ENCODE measurements at places on chromosomes 3 and 15.

- no peak for DNase-seq
Observed at GRCh38 chr3:129344540-129345220, 66.0 kb downstream of the HMCES start.

GRCh38 chr15:25810631-25811091 lies 52.5 kb downstream of the ATP10A start:
- no peak for DNase-seq

- no peak for DNase-seq
Observed at GRCh38 chr3:117129516-117129915, 419.9 kb downstream of the TUSC7 start.

DNA sequence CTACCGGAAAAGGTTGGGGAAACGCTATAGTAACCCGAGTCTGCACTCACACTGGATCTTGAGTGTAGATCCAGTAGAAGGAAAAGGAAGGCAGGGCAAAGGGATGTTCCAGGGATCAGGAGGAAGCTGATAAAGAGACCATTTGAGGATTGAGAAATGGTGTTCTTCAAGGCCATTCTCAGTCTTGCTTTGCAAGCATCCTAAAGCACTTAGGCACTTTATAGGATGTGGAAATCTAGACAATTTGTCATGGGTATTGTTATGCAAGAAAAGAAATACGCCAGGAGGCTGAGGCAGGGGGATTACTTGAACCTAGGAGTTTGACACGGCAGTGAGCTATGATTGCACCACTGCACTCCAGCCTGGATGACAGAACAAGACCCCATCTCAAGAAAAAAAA lies 13.2 kb upstream of the SCAMP5 start:
- no peak for DNase-seq

DNA sequence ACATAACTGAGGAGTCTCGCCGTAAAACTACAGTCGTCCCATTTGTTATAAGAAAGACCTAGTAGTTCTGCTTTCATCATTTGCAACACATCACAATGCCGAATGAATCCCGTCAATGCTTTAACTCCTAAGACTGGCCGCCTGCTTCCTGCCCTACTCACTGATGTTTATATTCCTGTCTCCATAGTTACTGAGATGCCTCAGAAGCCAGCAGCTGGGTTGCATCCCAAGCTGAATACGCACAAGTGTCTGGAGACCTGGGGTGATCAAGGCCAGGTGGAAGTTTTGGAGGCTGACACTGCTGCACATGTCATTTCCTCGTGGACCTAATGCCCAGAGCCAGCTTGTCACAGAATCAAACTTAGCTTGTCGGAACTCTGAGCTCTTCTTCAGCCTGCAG lies 95.2 kb upstream of the UBE2E1 start:
- DNase-seq: no peak

GRCh38 chr15:67946701-67947100 lies 106.9 kb upstream of the RNU6-1 start:
- DNase-seq: no peak

- DNase-seq: no peak
Observed at GRCh38 chr3:49600781-49601180, 46.5 kb downstream of the BSN start.

DNA sequence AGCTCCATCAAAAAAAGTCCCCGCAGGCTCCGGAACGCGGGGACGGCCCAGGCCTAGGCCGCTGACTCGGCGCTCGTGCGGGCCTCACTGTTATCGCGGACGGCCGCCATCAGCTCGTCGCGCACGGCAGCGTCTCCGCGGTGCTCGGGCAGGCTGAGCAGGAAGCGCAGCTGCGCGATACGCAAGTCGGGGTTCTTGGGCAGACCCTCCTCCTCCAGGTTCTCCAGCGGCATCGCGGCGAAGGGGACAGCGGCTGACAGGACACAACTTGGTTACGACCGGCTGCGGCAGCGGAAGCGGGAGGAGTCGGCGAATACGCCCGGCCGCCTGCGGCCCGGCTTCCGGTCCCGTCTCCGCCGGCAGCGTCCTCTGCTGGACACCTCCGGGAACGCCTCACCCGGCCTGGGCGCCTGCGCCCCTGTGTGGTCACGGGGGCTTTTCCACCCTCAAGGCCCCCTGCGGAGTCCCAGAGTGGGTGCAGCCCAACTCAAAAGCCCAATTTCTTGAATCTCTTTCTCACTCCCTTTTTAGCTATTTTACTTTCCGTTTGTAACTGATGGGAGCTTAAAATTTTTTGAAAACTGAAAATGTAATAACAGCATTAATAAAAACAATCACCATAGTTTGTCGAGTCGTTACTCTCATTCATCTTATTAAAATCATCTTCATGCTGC lies at the start of gene PSMD6:
Gene PSMD6, minus strand, starts transcription at position 308 of the 674 bp plus-strand sequence. Its CDS starts 75 bp downstream, at position 233.
- peak; percentile 89 for DNase-seq

DNA sequence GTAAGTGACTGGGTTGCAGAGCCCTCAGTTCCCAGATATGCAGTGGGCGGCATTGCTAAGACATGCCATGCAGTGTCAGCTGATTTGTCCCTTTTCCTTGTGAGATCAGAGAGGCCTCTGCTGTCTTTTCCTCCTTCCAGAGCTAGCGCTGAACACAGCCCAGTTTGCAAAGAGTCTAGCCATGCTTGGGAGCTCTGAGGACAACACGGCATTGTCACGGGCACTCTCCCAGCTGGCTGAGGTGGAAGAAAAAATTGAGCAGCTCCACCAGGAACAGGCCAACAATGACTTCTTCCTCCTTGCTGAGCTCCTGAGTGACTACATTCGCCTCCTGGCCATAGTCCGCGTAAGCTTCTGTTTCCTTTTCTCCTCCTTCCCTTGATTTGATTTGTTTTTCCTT lies 20.0 kb upstream of the SNX22 start:
- DNase-seq: no peak
